Aortic smooth muscle cell (primary cell): ENCODE measurements at places on chromosomes 1 and 21. TPM values are rescaled to one million over a fixed set of nuclear protein-coding genes. Genes with fewer than 3 reads are reported as not detected.

PGLYRP3 gene
- total RNA-seq = not detected in 2 replicates

SNX7 gene
- total RNA-seq = 49.5 and 56.6 TPM in 2 replicates

SLX9 gene
- 13.1 and 17.6 TPM in 2 replicates for total RNA-seq

SPRR1A gene
- total RNA-seq = not detected in 2 replicates

NTRK1 gene
- total RNA-seq = not detected in 2 replicates

AMIGO1 gene
- 0.81 and 2.2 TPM in 2 replicates for total RNA-seq

KCNA10 gene
- not detected in 2 replicates for total RNA-seq

SLC25A34 gene
- total RNA-seq = 0.26 and 0.62 TPM in 2 replicates

OR2T11 gene
- not detected in 2 replicates for total RNA-seq

TRIM46 gene
- 3.6 and 4.2 TPM in 2 replicates for total RNA-seq

SLC44A3 gene
- 1.7 TPM in 2 replicates for total RNA-seq
